ENCODE measurements at places on chromosomes 13 and 19.

- DNase-seq = no peak
Measured at GRCh38 chr13:61113140-61113658, 302.4 kb downstream of the PCDH20 start.

GRCh38 chr19:2059422-2060201 lies 8.6 kb upstream of the MKNK2 start:
- DNase-seq = no peak

GRCh38 chr13:99386911-99387788 lies 80.0 kb upstream of the GPR183 start:
- DNase-seq = no peak

GRCh38 chr13:39498471-39499114 lies 104.4 kb downstream of the LHFPL6 start:
- no peak for DNase-seq

- DNase-seq = no peak
Measured at GRCh38 chr13:100291624-100292023, 202.7 kb downstream of the PCCA start.

- DNase-seq = no peak
Measured at GRCh38 chr13:23615395-23616081, 45.3 kb downstream of the TNFRSF19 start.

DNA sequence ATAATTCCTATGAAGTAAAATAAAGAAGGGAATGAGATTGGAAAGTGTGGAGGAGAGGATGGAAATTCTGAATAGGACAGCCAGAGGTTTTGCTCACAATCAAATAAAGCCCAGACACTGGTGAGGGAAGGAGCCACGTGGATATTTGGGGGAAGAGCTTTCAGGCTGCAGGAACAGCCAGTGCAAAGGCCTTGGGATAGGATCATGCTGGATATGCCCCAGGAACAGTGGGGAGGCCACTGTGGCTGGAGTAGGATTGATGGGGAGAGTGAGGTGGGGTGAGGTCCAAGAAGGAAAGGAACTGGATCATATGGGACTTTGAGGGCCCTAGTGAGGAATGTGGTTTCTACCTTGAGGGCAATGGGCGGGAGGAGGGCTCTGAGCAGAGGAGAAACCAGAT lies 4.1 kb upstream of the FXYD5 start:
- no peak for DNase-seq

DNA sequence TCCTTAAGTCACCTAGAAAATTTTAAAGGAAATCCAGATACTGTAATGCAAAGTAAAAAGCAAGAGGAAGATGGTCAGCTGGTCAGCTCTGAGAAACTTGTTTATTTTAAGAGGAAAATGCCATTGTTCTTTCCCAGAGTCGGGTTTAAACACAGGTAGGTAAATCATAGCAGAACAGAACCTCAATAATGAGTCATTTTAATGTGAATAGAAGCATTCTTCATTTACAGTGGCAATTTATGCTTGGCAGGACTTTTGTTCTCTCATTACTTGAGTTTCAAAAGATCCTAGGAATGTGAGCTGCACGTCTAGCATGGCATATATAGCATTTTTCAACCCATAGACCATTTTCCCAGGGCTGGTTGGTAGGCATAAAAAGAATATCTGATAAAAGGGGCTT lies 132.3 kb downstream of the LIG4 start:
- no peak for DNase-seq

DNA sequence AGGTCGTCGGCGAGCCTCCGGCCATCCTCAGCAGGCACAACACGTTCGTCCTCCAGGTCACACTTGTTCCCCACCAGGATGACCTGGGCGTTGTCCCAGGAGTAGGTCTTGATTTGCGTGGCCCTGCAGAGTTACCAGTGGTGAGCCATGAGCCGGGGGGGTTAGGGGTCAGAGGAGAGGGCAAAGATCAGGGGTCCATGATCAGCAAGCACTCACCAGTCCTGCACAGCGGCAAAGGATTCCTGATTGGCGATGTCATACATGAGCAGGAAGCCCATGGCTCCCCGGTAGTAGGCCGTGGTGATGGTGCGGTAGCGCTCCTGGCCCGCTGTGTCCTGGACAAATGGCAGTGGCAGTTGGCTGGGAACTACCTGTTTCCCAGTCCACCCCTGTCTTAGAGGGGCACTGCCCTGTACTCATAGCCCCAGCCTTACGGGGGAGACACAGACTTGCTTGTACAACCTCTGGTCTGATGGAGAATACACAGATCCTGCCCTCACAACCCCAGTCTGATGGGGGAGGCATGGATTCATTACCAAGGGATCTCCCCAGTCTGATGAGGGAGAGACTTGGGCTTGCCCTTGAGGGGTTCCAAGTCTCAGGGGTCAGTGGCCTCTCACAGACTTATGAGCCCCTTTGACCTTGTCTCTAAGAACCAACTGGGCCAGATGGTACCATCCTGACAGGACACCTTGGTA lies 3.9 kb downstream of the RAB3D start:
- DNase-seq = no peak

GRCh38 chr13:39602277-39602613 lies 748 bp downstream of the LHFPL6 start:
- DNase-seq = no peak

DNA sequence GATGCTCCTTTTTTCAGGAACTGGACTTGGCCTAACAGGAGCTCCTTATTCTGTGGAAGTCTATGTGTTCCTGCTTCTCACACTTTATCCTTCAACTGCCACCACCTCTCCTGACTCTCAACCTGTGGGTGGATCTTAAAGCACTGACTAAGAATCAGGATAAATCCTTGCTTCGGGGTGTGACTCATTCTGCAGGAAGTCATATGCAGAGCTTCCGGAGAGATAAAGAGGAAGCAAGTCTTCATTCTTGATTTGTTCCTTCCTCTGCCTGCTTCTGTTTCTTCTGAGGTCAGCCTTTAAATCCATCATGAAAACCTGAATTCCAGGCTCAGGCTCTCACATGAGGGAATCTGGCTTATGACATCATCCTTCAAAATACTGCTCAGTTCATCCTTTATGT lies 137.1 kb upstream of the ATXN8OS start:
- no peak for DNase-seq

DNA sequence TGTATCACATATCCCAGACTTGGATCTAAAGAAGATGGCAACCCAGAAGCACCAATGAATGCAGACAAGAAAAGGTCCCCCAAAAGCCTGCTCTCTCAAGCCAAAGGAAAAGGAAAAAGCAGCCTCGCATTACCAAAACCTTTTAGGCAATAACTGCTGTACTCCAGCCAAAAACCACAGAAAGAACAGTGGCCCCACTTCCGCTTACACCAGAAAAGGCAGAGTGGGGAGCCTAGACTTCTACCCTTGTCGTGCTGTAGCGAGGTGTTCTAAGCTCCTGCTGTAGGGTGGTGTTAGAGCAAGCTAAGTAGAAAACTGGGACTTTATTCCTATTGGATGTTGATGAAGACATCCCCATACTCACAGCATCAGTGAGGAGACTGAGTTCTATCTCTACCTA lies 244.0 kb upstream of the RXFP2 start:
- DNase-seq = no peak

DNA sequence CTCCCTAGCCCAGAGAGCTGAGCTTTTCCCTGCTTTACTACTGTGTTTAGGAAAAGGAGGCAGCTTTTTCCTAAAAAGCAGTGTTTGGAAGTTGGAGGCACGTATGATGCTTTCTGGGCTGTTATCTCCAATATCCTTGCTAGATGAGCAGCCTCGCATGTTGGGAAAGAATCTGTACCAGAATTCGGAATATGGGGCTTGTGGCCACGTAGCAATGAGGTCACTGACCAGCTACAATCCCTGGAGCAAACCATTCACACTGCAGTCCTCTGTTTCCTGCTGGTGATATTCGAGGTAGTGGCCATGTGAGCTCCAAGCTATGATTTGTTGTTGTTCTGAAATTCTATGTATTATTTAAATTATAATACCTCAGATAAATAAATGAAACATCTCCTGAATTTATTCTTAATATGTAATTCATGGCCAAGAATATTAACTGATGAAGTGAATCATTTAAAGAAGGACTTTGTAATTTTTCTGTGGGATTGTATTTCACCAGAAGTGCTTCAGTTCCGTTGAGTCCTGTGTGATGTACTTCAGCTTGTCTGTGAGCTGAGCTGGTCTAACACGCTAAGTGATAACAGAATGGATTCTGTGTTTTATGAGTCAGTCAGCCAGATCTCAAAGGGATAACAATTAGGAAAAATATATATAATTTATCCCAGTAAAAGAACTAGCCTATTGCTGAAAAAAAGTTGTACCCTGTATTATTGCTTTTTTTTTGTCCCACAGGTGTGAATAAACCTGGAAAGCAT lies 319.5 kb downstream of the SHISA2 start:
- DNase-seq = no peak

- DNase-seq = no peak
Measured at GRCh38 chr19:51690454-51691073, 2.6 kb upstream of the SPACA6 start.

- DNase-seq = no peak
Measured at GRCh38 chr13:46716821-46717220, 80.1 kb downstream of the ESD start.

GRCh38 chr13:26658448-26659385 lies 101.2 kb downstream of the WASF3 start:
- DNase-seq = peak; percentile 14

DNA sequence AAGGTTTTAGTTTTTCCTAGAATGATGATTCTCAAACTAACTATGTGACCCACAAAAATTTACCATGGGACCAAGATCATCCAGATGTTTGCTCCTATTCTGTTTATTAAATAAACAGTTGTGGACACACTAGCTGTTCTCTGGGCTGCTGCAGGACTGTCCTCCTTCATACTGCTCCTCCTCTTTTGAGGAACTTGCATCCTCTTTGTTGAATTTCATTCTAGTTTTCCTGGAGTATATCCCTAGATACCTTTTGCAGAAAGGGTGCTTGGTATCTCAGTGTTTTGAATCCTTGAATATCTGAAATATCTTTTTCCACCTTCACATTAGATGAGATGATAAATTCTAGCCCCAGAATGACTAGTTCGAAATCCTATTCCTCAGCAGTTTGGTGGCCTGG lies 24.1 kb downstream of the VASP start:
- no peak for DNase-seq

- no peak for DNase-seq
Measured at GRCh38 chr19:29439021-29439420, 86.8 kb upstream of the VSTM2B start.

DNA sequence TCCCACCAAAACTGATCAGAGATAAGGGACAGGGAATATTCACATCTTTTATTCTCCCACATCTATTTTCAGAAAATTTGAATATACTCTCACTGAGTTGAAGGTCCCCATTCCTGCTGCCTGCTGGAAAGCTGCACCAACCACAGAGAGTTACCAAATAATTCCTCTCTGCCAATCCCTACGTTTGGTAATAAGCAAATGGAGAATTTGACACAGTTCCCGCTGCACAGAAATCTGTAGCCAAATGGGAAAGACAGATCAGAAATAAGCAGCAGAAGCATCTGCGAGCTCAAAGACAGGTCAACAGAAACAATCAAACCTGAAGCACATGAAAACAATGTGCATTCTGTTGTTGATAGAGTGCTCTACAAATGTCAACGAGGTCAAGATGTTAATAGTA lies 9.9 kb downstream of the ZNF112 start:
- DNase-seq = no peak

DNA sequence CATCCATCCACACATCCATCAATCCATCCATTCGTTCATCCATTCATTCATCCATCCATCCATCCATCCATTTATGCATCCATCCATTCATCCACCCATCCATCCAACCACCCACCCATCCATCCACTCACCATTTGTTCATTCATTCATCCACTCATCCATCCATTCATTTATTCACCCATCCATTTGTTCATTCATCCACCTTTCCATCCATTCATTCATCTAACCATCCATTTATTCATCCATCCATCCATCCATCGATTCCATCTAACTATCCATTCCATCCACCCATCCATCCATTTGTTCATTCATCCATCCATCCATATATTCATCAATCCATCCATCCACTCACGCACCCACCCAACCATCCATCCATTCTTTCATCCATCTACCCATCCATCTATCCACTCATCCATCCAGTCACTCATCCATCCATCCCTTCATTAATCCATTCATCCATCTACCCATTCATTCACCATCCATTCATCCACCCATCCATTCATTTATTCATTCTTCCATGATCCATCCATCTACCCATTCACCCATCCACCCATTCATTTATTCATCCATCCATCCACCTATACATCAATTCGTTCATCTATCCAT lies 225.0 kb downstream of the TUBA3C start:
- DNase-seq = no peak

- no peak for DNase-seq
Measured at GRCh38 chr13:110771194-110771593, 57.7 kb downstream of the ING1 start.

- DNase-seq = no peak
Measured at GRCh38 chr19:55635334-55635717, 5.5 kb upstream of the ZNF580 start.

DNA sequence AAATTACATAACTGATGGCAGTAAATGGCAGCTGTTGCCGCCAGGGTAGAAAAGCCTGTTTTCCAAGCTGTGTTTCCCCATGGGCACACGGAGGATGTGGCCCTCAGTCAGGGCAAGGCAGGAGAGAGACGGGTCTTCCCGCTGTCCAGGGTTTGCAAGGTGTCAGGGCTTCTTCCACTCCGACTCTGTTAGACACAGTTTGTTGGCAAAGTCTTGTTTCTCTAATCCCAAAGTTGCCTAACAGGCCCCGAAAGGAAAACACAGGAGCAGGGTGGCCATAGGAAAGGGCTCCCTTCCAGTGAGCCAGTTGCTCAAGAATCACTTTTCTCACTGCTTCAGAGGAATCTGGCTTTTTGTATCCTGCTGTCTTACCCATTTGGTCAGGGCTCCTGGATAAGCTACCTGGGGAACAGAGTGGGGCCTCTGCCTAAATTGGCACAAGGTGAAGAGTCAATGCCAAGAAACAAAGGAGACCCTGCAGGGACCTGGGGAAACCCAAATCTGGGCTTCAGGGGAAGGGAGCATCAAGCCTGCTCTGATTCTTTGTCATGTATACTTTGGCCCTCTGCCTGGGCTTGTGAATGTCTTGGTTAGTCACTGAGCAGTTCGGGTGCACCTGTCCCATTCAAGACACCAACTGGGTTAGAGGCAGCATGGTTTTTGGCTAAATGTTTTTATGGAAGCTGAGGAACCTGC lies 29.0 kb upstream of the CXCL17 start:
- no peak for DNase-seq

DNA sequence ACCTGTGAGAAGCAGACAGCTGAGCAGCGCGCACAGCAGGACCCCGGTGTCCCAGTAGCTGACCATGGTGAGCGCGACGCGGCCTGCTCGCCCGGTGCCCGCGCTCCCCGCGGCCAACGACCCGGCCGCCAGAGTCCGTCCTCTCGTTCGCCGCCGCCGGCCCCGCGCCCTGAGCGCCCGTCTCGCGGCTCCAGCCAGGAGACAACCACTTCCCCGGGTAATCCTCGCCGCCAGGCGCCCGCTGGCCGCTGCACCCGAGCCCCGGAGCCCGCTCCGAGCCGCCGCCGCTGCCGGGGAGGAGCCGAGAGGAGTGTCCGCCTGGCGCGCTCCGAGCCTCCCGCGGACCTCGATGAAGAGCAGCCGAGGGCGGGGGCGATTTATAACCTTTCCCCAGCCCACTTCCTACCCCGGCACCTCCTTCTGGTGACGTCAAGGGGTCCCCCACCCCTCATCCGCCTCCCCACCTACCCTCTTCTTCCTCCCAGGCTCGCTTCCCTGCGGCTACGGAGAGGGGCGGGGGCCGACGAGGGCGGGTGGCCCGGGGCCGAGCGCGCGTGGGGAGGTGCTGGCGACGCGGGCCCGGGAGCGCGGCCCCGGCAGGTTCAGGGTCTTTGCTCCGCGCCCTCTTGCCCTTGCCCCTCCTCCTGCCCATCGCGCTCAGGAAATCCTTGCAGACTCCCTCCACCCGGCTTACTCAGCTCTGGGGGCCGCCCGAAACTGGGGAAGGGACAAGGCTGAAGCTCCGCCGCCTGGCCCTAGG lies at the start of gene FLT1:
TSS of gene FLT1 (minus strand) at position 351 of the 760 bp plus-strand sequence. CDS start at position 66, 285 bp downstream.
- peak; percentile 29 for DNase-seq

Measured in NCI-H524 (cell line).